ENCODE measurements at places on chromosomes 7 and 10.

GRCh38 chr7:151218170-151218569, 7.9 kb upstream of the H2BK1 start:
- no peak for DNase-seq

GRCh38 chr10:98424295-98425254, 9.6 kb upstream of the PYROXD2 start:
- DNase-seq = no peak

DNA sequence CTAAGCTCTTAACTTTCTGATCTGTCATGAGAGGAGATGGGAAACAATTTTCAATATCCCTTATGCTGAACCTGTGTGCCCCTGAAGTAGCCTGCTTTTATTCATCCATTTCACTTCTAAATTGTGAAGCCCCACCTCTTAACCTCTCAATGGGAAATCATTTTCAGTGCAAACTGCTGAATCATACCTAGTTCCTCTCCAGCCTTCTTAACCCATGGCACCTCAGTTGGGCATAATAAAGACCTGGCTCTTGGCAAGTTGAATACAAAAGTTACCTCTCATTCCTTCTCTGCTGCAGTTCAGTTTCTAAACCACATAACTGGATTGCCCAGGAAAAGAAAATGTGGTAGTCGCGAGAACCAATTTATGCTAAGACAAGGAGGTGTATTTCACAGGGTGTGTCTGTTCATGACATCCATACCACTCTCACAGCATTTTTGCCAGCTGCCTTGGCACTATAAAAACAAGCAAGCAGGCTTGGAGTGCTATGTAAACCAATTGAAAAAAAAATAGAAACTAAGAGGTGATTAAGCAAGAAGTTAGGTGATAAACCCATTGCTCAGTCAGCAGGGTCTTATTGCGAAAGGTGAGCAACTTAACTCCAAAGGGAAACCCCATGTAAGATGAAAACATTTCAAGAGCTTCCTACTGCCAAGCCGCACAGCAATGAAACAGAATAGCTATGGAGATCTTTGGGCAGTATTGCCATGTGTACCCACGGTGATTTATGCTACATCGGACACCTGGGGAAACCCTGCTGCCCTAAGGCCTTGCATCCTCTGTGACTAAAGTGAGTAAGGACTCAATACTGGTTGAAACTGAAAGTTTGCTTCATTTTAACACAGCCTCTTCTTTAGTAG, 57.0 kb upstream of the DKK1 start:
- DNase-seq = no peak

- DNase-seq = no peak
These were observed 1355.5 kb upstream of the LRRTM3 start for GRCh38 chr10:65570143-65571010.

GRCh38 chr7:2687881-2688318, at the start of gene AMZ1:
TSS of gene AMZ1 (plus strand) at chr7:2688202. CDS start at chr7:2700452, 12,250 bp downstream.
- no peak for DNase-seq

DNA sequence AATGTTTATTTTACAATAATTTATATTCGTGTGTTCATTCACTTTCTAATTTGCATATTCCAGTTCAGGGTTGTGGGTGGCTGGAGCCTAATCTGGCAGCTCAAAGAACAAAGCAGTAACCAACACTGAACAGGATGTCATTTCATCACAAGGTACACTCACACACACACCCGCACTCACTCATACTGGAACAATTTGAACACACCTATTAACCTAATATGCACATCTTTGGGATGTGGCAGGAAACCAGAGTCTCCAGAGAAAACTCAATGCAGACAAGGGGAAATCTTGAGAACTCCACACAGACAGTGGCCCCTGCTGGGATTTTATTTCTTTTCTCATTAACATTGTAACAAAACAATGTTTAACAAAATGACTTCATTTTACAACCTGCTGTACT, 97.4 kb downstream of the TWIST1 start:
- DNase-seq = no peak

- peak; percentile 79 for DNase-seq
These were observed 172.3 kb upstream of the ADO start for GRCh38 chr10:62632071-62632809.

DNA sequence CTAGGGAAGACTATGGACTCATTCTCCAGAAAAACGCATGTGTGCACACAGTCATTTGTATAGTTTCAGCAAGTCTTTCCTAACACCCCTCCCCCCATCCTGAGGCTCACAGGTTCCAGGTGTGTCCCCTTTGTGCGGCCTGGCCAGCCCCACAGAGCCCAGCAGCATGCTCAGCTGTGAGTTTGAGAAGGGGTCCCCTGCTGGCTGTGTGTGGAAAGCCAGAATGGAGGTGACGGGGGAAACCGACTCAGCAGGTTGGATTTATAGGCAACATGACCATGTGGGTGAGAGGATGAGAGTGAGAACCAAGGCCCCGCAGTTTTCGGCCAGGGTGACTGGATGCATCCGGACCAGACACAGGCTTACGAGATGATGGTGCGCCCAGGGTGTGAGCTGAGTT, 9.9 kb downstream of the PTPRE start:
- no peak for DNase-seq

DNA sequence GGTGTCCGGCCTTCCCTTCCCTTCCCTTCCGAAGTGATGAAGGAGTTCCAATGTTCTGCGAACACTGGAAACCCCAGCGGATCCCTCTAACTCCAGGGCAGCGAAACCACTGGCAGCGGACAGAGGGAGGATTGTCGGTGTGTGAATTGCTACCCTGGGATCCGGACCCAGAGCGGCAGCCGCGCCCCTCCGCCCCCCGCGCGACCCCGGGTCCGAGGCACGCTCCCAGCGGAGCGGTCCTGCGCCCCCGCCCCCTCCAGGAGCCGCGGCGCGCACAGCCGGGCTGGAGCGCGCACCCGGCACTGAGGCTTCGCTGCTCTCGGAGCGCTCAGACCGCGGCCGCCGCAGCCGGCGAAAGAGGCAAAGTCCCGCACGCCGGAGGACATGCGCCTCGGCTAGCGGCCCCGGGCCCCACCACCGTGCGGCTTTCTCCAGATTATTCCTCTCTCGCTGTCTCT, at the start of gene PTPRZ1:
Gene PTPRZ1, plus strand, starts transcription at position 331 of the 458 bp plus-strand sequence. CDS start 339 bp downstream, outside the sequence.
- DNase-seq = no peak

GRCh38 chr7:81301815-81302214, 383.0 kb upstream of the SEMA3C start:
- DNase-seq = no peak

- no peak for DNase-seq
These were observed 205.3 kb downstream of the BUB3 start for GRCh38 chr10:123359539-123359938.

- DNase-seq = no peak
These were observed 11.0 kb upstream of the ADD3 start for GRCh38 chr10:109996766-109997171.

DNA sequence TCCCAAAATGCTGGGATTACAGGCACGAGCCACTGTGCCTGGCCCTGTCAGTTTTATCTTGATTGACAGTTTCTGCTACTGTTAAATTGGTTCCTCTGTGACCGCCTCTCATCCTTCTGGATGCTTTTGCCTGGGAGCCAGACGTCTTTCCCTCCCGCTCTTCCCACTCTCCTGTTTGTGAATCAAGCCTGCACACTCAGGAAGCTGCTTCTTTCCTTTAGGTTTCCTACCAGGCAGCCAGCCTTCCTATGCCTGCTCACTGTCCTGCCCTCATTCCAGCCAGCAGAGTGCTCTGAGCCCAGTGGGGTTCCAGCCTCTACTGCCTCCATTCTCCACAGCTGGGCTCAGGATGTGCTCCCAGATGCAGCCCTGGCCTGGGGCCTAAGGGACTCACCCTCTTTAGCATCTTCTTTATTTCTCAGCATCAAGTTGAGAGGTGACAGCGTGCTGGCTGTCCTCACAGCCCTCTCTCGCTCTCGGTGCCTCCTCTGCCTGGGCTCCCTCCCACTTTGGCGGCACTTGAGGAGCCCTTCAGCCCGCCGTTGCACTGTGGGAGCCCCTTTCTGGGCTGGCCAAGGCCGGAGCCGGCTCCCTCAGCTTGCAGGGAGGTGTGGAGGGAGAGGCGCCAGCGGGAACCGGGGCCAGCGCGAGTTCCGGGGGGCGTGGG, 5.1 kb downstream of the SH2D4B start:
- DNase-seq = no peak

GRCh38 chr10:68359189-68359588, 26.5 kb upstream of the PBLD start:
- no peak for DNase-seq

GRCh38 chr10:97056003-97056630, 129.6 kb downstream of the SLIT1 start:
- no peak for DNase-seq

GRCh38 chr10:35533565-35533964, 71.6 kb upstream of the GJD4 start:
- no peak for DNase-seq

GRCh38 chr7:44958645-44959344, 20.0 kb downstream of the MYO1G start:
- no peak for DNase-seq

- DNase-seq = no peak
These were observed 28.8 kb downstream of the TMEM120A start for GRCh38 chr7:75965617-75966016.

- DNase-seq = no peak
These were observed 20.9 kb downstream of the TEX36 start for GRCh38 chr10:125661941-125662515.

GRCh38 chr7:78437118-78437517, 638.5 kb downstream of the PHTF2 start:
- DNase-seq = no peak

DNA sequence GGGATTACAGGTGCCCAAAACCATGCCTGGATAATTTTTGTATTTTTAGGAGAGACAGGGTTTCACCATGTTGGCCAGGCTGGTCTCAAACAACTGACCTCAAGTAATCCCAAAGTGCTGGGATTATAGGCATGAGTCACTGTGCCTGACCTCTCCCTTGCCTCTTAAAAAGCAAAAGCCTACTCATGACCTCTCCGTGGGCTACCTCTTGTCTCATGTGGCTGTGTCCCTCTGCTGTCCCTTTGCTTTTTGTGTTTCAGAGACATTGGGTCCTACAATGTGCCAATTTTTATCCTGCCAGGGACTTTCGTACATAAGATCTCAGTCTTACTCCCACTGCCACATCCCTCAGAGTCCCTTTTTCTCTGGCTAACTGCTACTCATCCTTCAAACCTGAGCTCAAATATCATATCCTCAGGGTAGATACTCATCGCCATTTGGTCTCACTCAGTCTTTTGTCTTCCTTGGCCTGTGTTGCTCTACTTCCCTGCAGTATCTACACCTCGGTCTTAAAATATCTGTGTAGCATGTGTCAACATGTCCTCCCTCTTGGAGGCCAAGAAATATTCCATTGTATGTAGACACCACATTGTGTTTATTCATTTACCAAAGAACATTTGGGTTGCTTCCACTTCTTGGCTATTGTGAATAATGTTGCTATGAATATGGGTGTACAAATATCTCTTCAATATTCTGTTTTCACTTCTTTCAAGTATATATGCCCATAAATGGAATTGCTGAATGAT, 465.0 kb upstream of the KLF6 start:
- no peak for DNase-seq

GRCh38 chr7:85711894-85712293, 525.0 kb upstream of the SEMA3D start:
- no peak for DNase-seq

DNA sequence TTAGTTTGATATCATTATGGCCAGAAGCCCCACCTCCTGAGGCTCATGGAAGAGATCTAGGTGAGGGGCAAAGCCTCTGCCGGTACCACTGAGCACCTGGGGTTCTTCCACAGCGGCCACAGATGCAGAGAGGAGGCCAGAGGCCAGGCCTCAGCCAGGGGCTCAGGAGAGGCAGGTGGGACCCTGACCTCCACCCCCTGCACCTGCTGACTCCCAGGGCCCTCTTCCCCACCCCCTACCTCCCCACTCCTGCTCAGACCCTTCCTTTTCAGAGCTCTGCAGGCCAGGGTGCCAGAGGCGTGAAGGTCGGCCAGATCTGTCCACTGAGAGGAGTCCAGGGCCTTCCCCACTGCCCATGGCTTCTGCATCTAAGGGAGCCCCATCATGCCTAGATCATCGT, 178.7 kb upstream of the PPP2R2D start:
- DNase-seq = peak; percentile 39

DNA sequence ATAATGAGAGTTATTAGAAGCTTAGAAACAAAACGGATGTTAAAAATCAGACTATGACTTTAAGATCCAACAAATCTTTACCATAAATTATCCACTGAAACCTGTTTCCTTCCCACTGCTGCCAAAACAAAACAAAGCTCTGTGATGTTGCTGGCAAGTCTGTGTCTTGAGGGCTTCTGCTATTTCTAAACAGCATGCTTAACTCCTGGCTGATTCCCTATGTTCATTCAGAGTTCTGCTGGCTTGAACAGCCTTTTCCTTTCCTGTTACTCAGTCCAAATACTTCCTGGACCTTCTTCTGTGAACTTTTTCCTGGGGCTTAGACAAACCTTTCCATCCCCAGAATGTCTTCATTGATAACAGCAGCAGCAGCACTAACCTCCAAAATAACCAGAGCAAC, 448.1 kb downstream of the SORCS1 start:
- no peak for DNase-seq

- no peak for DNase-seq
These were observed 197.3 kb downstream of the PRPF18 start for GRCh38 chr10:13784067-13784466.

GRCh38 chr10:55734112-55734511, 626.9 kb downstream of the ZWINT start:
- DNase-seq = no peak

DNA sequence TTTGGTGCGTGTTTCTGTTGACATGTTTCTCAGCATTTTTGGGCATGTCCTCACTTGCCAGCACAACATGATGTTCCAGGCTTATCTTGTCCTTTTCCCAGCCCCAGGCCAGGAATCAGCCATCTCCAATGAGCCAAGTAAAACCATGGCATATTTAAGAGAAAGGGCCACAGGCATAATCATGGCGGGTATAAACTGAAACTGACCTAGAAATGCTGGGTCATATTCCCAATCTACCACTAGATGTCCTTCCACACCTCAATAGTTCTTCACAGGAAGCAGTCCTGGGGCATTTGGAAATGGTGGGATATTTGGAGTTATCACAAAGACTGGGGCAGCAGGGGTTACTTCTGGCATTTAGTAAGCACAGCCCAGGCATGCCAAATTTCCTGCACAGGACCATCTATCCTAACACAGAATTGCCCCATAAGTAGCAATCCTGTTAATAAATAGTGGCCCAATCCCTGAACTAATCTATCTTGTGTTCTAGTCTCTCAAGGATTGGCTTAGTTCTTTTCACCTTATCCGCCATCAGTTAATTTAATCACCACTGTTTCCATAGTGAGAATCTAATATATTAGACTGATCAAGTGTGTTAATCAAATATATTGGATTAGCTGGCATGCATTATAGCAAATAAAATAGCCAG, 101.6 kb downstream of the NPSR1 start:
- DNase-seq = no peak

- DNase-seq = no peak
These were observed 288.4 kb downstream of the SNX13 start for GRCh38 chr7:17651863-17652385.

DNA sequence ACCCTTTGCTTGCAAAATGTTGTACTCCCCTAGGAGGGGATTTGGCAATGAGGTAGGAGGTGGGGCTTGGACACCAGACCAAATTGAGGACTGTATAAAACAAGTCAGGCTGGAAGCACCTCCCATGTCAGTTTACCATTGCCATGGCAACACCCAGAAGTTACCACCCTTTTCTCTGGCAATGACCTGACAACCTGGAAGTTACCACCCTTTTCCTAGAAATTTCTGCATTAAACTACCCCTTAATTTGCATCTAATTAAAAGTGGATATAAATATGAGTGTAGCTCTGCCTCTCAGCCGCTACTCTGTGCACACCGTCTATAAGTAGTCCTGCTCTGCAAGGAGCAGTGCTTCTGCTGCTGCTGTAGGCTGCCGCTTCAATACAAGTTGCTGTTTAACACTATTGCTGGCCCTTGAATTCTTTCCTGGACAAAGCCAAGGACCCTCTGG, 7.8 kb upstream of the BLNK start:
- no peak for DNase-seq
